ENCODE measurements at places on chromosomes 13 and 19.
A peak's percentile ranks its signal among the peaks of the same experiment; 100 is the strongest.

DNA sequence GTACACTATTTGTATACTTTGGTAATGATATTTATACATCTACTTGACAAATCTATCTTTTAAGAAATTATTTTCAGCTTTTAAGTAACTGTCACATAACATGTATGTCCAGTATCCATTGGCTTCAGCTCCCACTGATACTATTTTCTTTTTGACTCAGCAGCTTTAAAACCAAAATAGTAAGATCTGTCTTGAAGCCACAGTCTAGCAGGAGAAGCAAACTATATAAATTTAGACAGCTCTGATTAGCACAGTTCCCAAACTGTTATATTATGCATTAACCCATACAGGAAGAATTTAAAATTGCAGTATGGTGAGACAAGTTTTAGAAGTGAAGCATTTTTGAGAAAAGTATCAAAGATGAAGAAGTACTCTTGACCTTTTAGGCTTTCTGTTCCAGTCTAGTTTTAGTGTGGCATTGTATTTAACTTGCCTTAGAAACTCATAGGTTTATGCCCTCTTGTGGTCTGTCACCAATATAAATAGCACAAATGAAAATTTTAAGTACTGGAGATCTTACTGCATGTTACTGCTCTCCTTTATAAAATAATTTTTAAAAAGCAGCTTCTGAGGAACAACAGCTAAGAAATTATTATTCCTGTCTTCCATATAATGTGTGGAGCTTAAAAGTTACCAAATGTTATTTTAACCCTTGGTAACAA lies 24.7 kb downstream of the URI1 start:
- no peak for DNase-seq

GRCh38 chr13:94419304-94419924 lies 60.1 kb downstream of the DCT start:
- DNase-seq, result no peak

GRCh38 chr13:50026788-50027473 lies 11.7 kb downstream of the KCNRG start:
- no peak for DNase-seq

DNA sequence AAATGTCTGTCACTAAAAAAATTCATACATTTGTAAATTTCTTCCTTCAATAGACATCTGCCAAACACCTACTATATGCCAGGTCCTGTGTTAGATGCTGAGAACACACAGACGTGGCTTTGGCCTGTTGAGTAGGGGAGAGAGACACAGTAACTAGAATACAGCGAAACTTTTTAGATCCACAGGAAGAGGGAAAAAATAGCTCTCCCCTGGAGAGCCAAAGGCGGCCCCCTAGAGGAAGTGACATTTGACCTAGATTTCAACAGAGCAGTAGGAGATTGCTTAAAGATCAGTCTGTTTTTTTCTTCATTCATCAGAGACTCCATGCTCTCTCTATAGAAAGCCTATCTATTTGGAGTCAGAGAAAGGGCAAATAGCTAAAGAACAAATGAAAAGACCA lies 11.3 kb downstream of the LCP1 start:
- peak; percentile 28 for DNase-seq

GRCh38 chr19:32397671-32398101 lies 7.9 kb upstream of the DPY19L3 start:
- no peak for DNase-seq

- no peak for DNase-seq
These were observed 277.5 kb downstream of the LIG4 start for GRCh38 chr13:107937848-107938247.

GRCh38 chr19:46620267-46620666 lies 4.6 kb downstream of the PTGIR start:
- no peak for DNase-seq

DNA sequence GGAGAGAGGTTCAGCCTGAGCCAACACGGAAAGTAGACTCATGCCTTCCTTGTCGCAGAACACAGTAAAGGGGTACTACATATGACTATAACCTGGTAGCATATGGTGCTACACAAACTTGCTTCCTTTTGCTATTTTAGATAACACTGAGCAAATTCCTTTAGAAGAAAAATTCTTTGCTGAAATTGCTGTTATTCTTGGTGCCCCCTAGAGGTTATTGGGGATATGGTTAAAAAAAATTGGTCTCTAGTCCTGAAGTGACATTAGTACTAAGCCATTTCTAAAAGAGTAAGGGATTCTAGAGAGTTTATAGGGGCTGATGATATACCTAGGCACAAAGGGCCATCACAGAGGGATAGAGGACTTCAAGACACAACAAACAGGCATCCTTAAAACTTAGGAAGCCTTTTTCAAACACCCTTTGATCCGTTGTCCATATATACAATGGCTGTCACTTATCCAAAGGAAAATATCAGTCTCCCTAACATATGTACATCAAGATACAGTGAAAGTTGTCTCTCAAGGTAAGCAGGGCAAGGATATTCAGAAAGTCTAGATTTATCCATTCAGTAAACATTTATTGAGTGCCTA lies 13.9 kb upstream of the HS6ST3 start:
- no peak for DNase-seq

DNA sequence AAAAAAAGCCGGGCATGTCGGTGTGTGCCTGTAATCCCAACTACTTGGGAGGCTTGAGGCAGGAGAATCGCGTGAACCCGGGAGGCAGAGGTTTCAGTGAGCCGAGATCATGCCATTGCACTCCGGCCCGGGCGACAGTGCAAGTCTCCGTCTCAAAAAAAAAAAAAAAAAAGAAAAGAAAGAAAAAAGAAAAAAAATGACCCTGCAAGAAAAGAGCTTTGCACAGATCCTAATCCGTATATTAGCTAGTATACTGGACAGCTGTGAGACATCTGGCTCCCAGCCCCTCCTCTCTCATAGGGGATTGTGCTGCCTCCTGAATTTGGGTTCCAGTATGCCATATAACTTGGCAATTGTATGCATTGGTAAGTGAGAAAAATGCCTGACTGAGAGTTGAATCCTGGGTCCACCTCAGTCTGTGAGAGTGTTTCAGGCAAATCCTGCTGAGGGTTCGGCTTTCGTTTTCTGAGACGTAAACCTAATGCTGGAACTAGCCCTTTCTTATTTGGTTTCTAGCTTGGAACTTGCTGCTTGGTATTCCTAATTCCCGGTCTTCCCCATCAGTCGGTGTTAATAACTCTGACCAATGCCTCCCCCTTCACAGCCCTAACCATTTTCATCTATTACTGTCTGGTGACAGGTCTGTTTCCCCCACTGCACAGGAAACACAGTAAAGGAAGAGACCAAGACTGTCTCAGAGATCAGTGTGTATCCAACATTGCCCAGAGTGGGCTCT lies 1.3 kb upstream of the AKT2 start:
- no peak for DNase-seq

DNA sequence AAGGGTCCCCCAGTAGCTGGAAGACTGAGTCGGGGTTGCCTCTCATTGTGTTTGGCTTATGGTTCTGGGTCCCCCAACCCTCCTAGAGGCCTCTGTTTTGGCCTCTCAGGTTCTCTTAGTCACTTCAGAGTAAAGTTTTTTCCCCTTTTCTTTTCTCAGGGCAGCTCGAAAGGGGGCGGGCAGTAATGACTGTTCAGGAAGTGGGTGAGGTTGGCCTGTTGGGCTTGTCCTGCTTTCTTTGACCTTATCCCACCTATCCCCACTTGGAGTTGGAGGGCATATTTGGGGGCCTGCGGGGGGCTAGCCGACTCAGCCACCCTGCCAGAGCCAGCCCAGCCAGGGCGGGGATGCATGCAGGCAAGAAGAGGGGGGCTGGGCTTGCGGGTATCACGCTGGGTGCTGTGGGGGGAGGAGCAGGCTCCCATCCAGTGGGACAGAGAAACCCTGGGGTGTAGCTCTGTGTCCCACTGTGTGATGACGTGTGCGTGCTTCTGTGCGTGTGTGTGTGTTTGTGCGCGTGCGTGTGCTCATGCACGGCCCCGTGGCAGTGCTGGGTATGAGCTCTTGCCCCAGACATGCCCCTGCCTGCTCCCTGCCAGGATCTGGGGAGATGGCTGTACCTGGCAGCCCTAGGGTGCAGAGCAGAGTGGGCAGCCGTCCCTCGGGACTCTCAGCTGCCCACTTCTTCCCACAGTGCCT lies 1.4 kb downstream of the CIC start:
- DNase-seq, result peak; percentile 77

DNA sequence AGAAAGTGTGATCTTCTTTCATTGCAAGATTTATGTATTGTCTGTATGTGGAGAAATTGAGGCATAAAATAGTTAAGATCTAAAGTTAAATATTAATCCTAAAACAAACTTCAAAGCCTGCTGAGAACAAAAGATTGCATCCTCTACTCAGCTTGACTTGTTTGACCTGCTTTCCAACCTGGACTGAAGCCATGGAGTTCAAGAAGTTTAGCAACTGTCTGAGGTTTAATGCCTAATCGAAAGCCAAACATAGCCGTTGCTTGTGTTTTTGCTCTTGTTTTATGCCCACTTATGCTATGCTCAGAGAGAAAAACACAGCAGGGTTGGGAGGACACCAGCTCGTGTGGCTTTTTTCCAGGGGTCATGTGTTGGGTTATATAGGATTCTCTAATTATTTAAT lies 135.6 kb downstream of the NUFIP1 start:
- no peak for DNase-seq

DNA sequence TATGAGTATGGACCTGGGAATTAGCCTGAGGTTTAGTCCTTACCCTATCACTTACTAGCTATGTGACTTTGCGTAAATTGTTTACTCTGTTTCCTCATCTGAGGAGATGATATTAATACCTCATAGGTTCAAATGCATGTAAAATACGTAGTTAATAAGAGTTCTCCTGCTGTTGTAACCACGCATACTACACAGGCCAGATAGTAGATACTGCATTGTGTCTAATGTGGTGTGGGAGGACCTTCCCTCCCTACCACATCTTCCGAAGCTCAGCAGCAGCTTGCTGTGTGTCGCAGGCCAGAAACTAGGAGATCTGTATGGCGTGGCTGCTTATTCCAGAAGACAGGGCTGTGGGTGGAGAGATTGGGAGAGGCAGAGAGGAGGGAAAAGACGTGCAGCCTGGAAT lies 23.0 kb downstream of the GTF2F2 start:
- no peak for DNase-seq

DNA sequence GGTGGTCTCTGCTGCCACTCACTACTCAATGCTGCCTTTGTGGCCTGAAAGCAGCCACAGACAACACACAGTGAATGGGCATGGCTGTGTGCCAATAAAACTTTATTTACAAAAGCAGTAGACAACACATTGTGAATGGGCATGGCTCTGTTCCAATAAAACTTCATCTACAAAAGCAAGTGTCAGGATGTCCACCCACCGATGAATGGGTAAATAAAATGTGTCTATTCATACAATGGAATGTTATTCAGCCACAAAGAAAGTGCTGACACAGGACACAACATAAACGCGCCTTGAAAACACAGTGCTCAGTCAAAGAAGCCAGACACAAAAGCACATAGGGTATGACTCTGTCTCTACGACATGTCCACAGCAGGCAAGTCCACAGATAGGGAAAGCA lies 20.1 kb downstream of the ZSCAN5A start:
- no peak for DNase-seq

DNA sequence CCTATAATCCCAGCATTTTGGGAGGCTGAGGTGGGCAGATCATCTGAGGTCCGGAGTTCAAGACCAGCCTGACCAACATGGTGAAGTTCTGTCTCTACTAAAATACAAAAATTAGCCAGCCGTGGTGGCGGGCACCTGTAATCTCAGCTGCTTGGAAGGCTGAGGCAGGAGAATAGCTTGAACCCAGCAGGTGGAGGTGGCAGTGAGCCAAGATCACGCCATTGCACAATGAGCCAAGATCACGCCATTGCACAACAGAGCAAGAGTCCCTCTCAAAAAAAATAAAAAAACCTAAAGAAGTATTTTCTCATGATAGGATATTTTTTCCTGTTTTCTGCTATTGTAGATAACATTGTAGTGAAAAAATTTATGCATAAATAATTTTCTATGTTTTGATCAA lies 13.3 kb downstream of the IFT88 start:
- no peak for DNase-seq

- no peak for DNase-seq
These were observed 211.8 kb downstream of the PCCA start for GRCh38 chr13:100300708-100301107.

- DNase-seq, result peak; percentile 65
These were observed 1.1 kb upstream of the LSR start for GRCh38 chr19:35247526-35248309.

DNA sequence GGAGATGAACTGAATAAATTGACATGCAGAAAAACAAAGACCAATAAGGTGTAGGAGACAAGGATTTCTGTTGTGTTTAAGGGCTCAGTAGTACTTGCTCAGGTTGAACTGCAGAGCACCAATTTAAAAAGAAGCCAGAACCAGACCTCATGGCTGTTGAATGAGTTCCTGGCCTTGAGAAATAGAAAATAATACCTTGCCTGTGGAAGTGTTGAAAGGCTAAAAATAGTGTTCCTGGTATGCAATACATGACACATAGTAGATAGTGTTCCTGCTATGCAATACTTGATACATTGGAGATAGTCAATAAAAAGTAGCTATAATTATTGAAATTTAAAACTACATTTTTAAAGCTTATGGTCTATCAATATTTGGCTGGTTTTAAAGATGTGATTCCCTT lies 595.8 kb downstream of the PCDH9 start:
- no peak for DNase-seq

GRCh38 chr19:13765395-13766094 lies 1.2 kb downstream of the MRI1 start:
- no peak for DNase-seq

DNA sequence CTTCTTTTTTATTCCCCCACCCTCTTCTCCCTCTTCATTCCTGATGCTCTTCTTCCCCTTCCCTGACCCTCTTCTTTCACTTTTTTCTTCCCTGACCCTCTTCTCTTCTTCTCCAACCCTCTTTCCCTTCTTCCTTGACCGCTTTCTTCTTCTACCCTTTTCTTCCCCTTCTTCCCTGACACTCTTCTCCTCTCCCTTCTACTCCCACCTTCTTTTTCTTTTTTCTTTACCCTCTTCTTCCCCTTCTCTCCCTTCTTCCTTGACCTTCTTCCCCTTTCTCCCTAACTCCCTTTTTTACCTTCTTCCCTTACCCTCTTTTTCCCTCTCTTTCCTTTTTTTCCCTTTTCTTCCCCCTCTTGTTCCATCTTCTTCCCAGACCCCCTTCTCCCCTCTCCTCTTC lies 931.3 kb downstream of the UQCRFS1 start:
- DNase-seq, result no peak
